ENCODE measurements at places on chromosomes 4 and X.

DNA sequence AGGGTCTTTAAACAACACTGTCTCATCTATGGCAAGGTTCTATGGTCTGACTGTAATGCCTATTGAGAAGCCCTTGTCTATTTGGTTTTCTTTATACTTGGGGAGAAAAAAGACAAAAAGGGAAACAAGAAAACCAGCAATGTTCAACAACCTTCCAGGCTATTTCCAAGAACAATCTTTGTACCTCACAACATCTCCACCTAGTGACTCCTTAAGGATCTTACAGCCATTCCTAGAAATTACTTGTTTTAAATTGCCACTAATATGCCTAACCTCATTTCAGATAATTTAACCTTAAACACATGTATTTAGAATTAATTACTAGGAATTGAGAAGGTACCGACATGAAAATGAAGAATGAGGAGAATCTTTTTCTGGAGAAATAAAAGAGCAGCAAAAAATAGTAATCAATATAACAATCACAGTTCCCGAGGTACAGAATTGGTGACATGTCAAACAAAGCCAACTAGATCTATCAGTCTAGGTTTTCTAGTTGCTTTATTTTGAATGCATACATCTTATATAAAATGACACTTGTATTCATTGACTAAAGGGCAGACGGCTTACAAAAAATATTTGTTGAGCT is 1.6 kb upstream of the RBM46 start:
- DNase-seq, result no peak

DNA sequence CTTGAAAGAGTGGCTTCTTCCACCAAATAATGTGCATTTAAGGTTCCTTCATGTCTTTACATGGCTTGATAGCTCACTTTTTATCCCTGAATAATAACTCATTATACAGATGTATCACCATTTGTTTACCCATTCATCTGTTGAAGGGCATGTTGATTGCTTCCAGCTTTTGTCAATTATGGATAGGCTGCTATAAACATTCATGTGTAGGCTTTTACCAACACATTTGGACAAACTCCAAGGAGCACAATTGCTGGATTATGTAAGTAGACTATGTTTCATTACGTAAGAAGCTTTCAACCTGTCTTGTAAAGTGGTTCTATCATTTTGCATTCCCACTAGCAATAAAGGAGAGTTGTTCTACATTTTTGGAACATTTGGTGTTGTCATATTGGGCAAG is 2637.0 kb downstream of the PCDH7 start:
- no peak for DNase-seq

GRCh38 chrX:41332408-41333002 is 1.5 kb upstream of the DDX3X start:
- DNase-seq, result peak; percentile 14

GRCh38 chr4:122827879-122828601 is 1.4 kb downstream of the FGF2 start:
- no peak for DNase-seq

DNA sequence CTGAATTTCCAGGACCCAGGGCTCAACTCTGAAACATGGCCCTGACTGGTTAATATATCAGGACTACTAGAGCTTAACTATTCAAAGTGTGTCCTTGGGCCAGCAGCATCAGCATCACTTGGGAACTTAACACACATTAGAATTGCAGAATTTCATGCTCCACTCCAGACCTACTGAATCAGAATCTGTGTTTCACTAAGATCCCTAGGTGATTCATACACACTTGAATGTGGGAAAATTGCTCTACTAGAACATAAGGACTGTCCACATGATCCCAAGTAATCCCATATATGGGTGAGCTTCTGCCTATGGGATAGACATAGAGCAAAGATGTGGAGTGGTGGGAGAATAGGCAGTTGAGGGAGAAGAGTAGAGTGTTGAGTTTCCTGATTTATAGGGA is 192.5 kb upstream of the CLNK start:
- no peak for DNase-seq

DNA sequence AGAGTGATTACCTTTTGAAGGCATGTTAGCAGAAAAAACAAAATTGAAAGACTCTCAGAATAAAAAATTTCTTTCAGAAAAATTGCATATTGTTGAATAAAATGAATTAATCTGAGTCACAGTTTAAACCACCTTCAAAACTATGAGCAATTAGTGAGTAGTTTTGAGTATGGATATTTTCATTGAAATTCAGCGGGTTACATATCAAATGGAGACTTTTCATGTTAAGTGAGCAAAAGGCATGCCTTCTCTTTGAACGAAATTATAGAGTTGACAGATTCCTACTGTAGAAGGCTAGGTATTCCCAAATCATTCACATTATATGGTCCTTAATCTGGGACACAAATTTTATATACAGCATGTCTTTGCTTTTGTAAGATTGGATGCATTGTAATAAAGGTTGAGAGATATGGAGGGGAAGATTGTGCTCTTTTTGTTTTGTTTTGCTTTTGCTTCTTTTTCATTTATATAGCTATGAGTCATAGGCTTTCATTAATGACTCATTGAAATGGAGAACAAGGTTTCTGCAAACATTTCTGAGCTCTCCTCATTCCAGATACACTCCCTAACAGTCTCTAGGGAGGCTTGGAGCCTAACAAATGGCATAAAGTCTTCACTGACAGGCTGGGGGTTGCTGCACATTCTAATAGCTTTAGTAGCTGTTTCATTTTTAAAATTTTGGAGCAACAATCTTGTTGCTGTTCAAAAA is 21.6 kb downstream of the PCDH18 start:
- no peak for DNase-seq

DNA sequence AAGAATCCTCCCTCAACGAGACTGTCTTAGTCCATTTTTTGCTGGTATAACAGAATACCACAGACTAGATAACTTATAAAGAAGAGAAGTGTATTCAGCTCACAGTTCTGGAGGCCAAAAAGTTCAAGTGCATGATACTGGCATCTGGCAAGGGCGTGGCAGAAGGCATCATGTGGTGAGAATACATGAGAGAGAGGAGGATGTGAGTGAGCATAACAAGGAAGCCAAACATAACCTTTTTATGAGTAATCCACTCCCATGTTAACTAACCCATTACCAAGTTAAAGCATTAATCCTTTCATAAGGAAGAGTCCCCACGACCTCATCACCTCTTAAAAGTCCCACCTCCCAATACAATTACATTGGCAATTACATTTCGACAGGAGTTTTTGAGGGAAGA is 504.6 kb downstream of the IQCM start:
- DNase-seq, result no peak

DNA sequence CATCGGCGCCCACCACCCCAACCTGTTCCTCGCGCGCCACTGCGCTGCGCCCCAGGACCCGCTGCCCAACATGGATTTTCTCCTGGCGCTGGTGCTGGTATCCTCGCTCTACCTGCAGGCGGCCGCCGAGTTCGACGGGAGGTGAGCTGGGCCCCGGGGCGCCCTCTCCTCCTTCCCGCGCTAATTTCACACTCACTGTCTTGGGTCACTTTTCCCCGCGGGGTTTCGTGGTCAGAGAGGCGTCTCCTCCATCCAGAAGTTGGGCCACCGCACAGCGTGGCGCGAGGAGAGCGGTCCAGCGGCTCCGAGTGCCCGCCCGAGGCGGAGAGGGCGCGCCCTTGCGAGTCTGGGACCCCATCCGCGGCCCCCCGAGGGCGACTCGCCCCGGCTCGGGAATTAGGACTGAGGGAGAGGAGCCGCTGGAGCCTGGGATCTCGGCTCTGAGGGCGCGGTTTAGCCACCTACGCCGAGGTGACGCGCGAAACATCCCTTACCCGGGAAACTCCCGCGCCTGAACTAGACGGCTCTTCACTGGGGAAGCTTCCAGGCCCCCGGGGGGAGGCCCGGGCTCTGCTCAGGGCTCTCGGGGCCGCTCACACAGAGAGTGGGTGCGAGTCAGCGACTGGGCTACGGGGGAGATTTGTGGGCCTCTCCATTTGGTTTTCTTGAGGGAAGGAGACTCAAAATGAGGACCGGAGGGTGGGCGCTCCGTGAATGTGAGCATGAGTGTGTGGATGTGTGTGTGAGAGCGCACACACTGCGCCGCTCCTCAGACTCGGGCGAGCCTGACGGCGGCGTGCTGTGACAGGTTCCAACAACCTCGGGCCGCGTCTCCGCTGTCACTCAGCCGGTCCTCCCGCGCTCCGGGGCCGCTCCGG is 551 bp downstream of the NPNT start:
- DNase-seq, result peak; percentile 30

- DNase-seq, result no peak
These were observed 1047.7 kb upstream of the GRID2 start for GRCh38 chr4:91256043-91256442.

- DNase-seq, result no peak
These were observed 394.6 kb downstream of the C4orf33 start for GRCh38 chr4:129490516-129490915.

- no peak for DNase-seq
These were observed 136.5 kb downstream of the NR3C2 start for GRCh38 chr4:148305751-148306150.

GRCh38 chrX:148813422-148813821 is 313.0 kb downstream of the AFF2 start:
- no peak for DNase-seq

- no peak for DNase-seq
These were observed 1779.1 kb downstream of the STIM2 start for GRCh38 chr4:28639747-28640146.

DNA sequence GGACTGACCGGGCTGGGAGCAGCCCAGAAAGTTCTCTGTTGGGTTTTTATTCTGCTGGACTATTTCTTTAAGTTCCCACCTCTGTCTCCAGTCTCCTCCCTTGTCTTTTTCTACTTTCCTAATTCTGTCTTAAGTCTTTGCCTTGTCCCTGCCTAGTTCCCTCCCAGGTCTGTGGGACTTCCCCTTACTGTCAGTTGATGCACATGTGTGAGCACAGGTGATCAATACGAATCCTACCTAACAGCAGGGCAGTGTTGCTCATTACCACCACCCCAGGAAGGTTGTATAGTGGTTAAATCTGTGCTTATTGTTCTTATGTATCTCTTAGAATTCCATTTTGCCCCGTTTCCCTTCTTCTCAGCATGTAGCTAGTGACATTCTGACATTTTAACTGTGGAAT is 62.1 kb downstream of the GALNTL6 start:
- no peak for DNase-seq

GRCh38 chrX:16946361-16946964 is at the start of gene REPS2:
Gene REPS2, plus strand, starts transcription at chrX:16946658. Its CDS starts 204 bp downstream, at chrX:16946862.
- DNase-seq, result peak; percentile 85

DNA sequence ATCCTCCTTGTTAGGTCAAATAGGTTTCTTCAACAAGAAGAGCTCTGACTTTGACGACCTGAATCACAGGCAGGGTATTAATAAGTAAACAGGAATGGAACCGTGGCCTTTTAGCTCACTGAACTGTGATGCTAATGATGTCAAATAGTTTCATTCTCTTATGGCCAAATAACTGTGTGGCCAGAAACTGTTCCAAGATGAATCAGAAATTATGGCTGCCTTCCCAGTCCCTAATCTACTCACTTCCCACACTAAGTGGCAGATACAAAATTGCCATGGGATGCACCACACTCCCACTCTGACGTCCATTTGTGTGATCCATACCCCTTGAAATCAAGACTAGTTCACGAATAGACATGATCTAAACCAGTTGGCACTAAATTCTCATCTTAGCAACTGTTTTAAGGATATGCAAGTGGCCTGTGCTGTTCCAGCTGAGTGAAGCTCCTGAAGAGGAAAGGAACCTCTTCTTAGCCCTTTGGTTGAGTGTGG is 455.4 kb downstream of the IL15 start:
- DNase-seq, result no peak

GRCh38 chr4:94298725-94299252 is 43.8 kb downstream of the HPGDS start:
- no peak for DNase-seq

DNA sequence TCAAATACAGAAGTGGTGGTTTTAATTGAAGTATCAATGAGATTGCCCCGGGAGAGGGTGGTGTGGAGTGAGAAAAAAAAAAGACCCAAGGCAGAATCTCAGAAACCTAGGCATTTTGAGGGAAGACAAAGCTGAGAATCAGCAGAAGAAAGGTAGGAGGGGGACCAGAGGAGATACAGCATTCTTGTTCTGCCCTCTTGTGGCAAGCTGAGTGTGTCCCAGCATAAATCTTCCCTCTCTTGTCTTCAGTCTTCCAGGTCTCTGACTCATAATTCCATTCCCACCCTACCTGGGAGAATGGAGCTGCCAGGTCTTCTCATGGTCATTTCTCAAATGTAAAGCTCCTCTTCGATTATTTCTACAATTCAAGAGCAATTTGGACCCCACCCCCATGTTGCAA is 32.7 kb upstream of the MAGED1 start:
- DNase-seq, result peak; percentile 33

- DNase-seq, result no peak
These were observed 19.1 kb downstream of the SLAIN2 start for GRCh38 chr4:48360285-48361011.

GRCh38 chr4:43457866-43458265 is 565.4 kb downstream of the GRXCR1 start:
- DNase-seq, result no peak

DNA sequence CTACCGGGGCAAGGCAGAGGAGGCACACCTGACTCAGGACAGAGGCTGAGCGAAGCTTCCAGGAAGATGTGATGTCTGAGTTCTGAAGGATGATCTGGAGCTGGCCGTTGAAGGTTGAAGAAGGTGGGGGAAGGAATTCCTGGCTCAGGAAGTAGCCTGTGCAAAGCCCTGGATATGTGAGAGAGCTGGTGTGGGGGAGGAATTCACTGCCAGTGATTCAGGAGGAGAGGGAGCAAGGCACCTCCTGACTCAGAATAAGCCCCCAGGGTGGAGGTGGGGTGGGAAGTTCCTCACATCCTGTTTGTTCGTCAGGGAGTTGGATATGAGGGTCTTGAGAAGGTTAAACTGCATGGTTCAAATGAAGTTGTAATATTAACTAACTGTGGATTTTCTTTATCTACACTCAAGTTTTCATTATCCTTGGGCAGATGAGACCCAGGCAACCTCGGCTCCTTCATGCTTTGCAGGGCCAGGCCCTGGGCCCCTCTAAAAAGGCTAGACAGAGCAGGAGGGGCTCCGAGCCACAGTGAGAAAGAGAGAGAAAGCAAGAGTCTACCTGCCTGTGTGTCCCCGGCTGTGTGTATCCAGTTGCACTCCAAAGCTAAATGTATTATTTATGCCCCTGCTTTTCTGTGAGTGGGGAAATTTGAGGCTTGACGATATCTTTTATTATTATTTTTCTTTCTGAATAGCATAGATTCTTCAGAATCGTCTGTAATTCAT is 7.1 kb downstream of the NHSL2 start:
- no peak for DNase-seq

DNA sequence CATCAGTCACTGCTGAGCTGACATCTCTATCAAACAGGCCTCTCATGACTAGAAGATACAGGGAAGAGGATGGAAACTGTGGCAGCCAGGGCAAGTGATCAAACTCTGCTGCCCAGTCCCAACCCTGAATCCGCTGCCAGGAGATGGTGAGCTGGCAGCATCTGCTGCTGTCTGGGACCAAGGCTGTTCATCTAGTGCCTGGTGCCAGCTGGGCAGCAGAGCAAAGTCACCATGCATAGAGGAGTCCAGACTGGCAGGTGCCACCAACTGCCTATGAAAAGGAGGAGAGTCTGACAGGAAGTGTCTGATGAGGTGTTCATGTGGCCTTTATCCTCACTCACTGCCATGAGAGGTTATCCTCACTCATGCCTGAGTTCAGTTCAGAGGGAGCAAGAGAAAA is 518.9 kb downstream of the MID1IP1 start:
- DNase-seq, result no peak

Measured in head of caudate nucleus (tissue), 42 donors.